Bladder microvascular endothelial cell (primary cell): ENCODE measurements at places on chromosomes 12 and 14. TPM values are rescaled to one million over a fixed set of nuclear protein-coding genes. Genes with fewer than 3 reads are reported as not detected.

MANSC4 gene
- total RNA-seq, result not detected in 2 replicates

MGP gene
- 35.1 and 54.2 TPM in 2 replicates for total RNA-seq

CLEC7A gene
- total RNA-seq, result 0.16 and 0.25 TPM in 2 replicates

LGMN gene
- 51.0 and 75.7 TPM in 2 replicates for total RNA-seq

CD9 gene
- 325 and 510 TPM in 2 replicates for total RNA-seq

TDRD9 gene
- total RNA-seq, result 0.06 and 0.32 TPM in 2 replicates

CLEC2A gene
- not detected in 2 replicates for total RNA-seq

ZDHHC22 gene
- total RNA-seq, result under 0.01 TPM in 1 of 2 replicates, not detected in the other

SERPINA12 gene
- total RNA-seq, result not detected in 2 replicates

TMCC3 gene
- 8.5 and 21.7 TPM in 2 replicates for total RNA-seq

KLHDC1 gene
- 1.3 and 2.8 TPM in 2 replicates for total RNA-seq

TMEM63C gene
- 0.65 TPM in 1 of 2 replicates, not detected in the other for total RNA-seq

LBHD2 gene
- not detected in 2 replicates for total RNA-seq

ITGA7 gene
- total RNA-seq, result 0.76 and 0.81 TPM in 2 replicates

RFX4 gene
- not detected in 2 replicates for total RNA-seq

MED13L gene
- total RNA-seq, result 25.3 and 115 TPM in 2 replicates

CGRRF1 gene
- 8.4 and 11.8 TPM in 2 replicates for total RNA-seq

PRB2 gene
- total RNA-seq, result not detected in 2 replicates

TCL1B gene
- total RNA-seq, result not detected in 2 replicates

NELL2 gene
- total RNA-seq, result 0.06 TPM in 1 of 2 replicates, not detected in the other

PELI2 gene
- total RNA-seq, result 2.8 and 12.1 TPM in 2 replicates

SLIRP gene
- 119 and 132 TPM in 2 replicates for total RNA-seq

LEMD3 gene
- total RNA-seq, result 18.0 and 29.1 TPM in 2 replicates

AQP2 gene
- total RNA-seq, result not detected in 2 replicates
